ENCODE measurements at places on chromosomes 5 and 9. TPM values are rescaled to one million over a fixed set of nuclear protein-coding genes. Genes with fewer than 3 reads are reported as not detected.

Gene CTNND2
- 99.7 TPM for total RNA-seq

Gene GPR151
- total RNA-seq: 0.46 TPM

Gene FOXD4L6
- total RNA-seq: 0.46 TPM

Gene UBE2QL1
- 22.8 TPM for total RNA-seq

Gene LOX
- total RNA-seq: 4.6 TPM

Gene LRRC26
- total RNA-seq: not detected

Gene KCNN2
- total RNA-seq: 33.9 TPM

Gene CTNNA1
- 172 TPM for total RNA-seq

Gene INPP5E
- total RNA-seq: 12.7 TPM

Gene TMEM215
- 9.0 TPM for total RNA-seq

Gene SOX30
- not detected for total RNA-seq

Gene KIF20A
- 7.6 TPM for total RNA-seq
